Fibroblast of skin of back (primary cell): ENCODE measurements at places on chromosomes 7 and 10.

DNA sequence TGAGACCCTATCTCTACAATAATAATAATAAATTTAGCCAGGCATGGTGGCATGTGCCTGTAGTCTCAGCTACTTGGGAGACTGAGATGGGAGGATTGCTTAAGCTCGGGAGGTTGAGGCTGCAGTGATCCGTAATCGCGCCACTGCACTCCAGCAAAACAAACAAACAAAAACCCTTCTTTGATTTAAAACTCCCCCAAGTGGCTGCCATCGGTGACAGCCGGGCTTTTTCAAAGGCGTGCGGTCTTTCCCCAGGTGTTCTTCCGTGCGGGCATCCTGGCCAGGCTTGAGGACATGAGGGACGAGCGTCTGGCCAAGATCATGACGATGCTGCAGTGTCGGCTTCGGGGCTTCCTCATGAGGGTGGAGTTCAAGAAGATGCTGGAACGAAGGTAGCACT is 1.9 kb upstream of the MYH16 start:
- no peak for DNase-seq

GRCh38 chr7:63117-63480 is 129.3 kb upstream of the FAM20C start:
- no peak for DNase-seq

DNA sequence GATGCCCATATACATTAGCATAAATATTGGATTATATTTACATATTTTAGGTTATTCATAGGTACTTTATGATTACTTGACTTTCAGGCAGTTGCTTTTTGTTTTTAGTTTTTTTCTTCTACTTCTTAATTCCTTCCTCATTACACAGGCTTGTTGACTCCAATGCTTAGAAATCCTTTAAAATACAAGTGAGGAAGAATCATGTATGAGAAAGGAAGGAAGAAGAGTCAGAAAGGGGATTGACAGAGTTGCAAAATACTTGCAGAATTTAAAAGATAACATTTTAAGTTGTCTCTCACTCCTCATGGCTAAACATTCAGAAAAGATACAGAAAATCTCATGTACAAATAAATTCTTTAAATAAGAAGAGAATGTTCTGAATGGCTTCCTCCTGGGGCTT is 61.9 kb downstream of the ATXN7L1 start:
- no peak for DNase-seq

GRCh38 chr7:95897557-95898251 is 125.3 kb downstream of the DYNC1I1 start:
- DNase-seq: no peak

GRCh38 chr10:9823268-9823930 is 1194.3 kb upstream of the CELF2 start:
- DNase-seq: peak; percentile 17

- no peak for DNase-seq
Measured at GRCh38 chr10:45198486-45199204, 116.8 kb downstream of the OR13A1 start.

DNA sequence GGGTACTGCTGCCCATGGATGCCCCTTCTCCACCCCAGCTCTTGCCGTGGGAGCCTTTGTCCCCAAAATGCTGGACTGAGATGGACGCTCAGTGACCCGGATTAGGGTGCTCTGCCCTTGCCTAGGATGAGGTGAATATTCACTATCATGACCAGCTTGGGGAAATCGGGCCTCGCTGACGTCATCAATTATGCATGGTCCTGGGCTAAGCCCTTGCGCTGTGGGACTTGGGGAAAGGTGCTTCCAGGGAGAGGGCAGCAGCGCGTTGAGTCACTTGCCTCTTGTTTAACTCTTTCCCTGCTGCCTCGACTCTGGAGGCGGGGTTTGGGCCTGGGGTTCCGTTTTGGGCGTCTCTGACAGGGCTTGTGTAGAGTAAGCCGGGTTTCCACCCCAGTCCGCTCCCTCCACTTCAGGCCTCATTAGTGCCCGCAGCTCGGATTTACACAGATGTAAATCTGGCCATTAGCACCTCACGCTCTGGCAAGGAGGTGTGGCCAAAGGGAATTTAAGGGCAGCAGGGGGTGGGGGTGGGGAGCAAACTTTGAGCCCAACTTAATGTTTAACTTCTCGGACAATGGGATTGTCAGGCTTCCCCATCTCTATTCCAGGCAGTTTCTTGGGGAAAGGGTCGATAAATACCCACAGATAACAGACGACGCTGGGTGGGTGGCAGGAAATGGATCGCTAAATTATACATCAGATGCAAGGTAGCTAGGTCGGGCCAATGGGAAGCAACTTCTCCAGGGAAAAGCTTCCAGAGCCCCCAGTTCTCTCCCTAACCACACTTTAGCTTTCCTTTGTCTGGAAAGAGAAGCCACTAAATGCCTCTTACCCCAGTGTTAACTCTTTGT is 51.3 kb upstream of the TCF7L2 start:
- peak; percentile 43 for DNase-seq

DNA sequence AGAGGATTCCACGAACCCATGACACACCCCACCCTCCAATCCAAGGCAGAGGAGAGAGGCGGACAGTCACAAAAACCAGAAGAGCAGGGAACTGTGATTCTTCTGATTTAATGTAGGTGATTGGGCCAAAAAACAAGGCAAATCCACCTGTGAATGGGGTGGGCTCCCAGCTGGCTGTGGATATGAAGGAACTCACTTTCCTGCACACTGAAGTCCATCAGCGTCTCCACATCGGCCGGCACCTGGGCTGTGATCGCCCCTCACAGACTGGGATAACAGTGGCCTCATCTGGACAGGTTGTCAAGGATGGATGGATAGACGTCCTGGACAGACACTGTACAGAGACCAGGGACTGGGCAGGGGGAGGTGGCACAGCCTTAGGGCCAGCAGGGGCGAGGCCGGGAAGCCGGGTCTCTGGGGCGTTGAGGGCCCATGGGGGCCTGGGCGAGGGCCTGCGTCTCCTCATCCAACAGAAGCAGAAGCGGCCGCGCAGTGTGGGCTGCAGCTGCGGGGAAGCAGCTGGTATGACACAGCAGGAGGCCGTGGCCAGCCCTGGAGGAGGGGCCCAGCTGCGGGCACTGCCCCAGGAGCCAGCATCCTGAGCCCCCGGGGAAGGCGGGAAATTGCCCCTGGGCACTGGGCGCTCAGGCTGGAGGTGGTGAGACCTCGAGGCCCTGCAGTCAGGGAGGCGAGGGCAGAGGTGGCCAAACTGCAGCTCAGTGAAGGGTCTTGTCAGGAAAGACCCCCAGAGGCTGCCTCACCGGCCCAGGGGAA is 54.2 kb downstream of the DIP2C start:
- DNase-seq: no peak

GRCh38 chr7:20514364-20514763 is 101.1 kb upstream of the ABCB5 start:
- peak; percentile 2 for DNase-seq

GRCh38 chr7:6130007-6130587 is 98.9 kb downstream of the ANKRD61 start:
- DNase-seq: no peak

DNA sequence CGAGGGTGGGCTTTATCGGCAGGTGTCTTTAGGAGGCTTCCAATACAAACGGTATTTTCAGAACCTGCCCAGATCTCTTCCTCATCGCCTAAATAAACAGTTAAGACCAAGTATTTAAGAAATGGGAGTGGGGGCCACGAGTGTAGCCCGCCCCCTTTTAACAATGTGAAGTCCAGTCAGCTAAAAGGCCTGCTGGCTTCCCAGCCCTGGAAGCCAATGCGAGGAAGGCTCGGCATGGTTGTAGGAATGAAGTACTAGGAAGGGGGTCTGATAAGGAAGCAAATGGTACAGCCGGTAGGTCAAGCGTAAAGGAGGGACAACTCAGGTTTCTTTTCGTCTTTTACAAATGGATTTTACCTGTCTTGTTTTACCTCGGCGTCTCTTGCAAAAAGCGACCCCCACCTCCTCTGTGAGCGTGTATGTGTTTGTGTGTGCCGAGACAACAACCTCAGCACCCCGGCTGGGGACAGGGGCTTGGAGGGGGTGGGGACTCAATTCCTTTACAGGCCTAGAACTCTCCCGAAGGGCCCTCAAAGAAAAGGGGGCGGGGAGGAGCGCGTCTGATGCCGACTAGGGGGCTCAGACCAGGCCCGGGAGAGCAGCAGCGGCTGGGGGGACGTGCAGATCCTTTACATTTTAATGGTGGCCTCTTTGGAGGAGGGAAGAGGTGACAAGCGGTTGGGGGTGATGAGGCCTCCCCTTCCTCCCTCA is 147.6 kb downstream of the GPR85 start:
- DNase-seq: peak; percentile 55

- peak; percentile 31 for DNase-seq
Measured at GRCh38 chr10:32412499-32412853, 33.5 kb upstream of the CCDC7 start.

GRCh38 chr7:28096713-28097112 is 83.9 kb downstream of the JAZF1 start:
- peak; percentile 54 for DNase-seq
